Neuronal stem cell (in vitro differentiated cells): ENCODE measurements at places on chromosomes 1 and 21.
A peak's percentile ranks its signal among the peaks of the same experiment; 100 is the strongest.

DNA sequence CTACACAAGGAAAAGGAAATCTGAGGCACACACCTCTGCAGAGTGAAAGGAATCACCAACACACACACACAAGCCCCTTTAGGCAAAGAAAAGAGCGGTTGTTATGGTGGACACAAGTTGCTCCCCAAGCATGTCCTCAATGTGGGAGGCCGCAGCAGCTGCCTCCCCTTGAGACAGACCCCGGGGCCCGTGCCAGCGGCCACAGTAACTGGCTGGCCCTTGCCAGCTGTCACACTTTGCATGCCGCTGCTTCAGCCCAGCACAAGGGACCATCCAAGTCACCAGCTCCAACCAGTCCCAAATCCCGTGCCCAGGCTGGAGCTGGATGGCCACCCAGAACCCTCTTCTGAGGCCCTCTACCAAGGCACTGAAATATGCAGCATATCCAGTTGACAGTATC lies 2.9 kb upstream of the OLIG1 start:
- no peak overlapping the region for H3K4me3 ChIP-seq
- peaks cover 5% of the 10 kb centered on the region for H3K4me1 ChIP-seq
- no peak overlapping the region for H3K27ac ChIP-seq
- H3K27me3 ChIP-seq, result peaks cover 26% of the 10 kb centered on the region

DNA sequence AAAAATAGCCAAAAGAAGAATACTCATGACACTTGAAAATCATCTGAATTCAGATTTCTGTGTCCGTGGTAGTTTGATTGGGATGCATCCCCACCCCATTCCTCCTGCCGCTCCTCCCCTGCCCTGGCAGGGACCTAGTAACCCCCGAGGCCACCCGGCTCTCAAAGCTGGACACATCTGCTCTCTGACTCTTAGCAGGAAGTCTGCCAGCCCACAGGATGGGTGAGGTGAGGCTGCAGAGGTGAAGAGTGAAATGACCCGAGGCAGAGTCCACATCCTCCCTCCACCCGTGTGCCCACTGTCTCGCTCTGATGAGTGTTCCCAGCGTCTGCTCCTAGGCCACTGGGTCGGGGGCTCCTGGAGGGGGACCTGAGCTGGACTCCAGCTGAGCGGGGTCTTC lies 308.5 kb upstream of the VAMP3 start:
- H3K27me3 ChIP-seq, result no peaks in the 10 kb centered on the region
- no peaks in the 10 kb centered on the region for H3K4me1 ChIP-seq
- no peak overlapping the region for H3K27ac ChIP-seq
- H3K4me3 ChIP-seq, result no peak overlapping the region

DNA sequence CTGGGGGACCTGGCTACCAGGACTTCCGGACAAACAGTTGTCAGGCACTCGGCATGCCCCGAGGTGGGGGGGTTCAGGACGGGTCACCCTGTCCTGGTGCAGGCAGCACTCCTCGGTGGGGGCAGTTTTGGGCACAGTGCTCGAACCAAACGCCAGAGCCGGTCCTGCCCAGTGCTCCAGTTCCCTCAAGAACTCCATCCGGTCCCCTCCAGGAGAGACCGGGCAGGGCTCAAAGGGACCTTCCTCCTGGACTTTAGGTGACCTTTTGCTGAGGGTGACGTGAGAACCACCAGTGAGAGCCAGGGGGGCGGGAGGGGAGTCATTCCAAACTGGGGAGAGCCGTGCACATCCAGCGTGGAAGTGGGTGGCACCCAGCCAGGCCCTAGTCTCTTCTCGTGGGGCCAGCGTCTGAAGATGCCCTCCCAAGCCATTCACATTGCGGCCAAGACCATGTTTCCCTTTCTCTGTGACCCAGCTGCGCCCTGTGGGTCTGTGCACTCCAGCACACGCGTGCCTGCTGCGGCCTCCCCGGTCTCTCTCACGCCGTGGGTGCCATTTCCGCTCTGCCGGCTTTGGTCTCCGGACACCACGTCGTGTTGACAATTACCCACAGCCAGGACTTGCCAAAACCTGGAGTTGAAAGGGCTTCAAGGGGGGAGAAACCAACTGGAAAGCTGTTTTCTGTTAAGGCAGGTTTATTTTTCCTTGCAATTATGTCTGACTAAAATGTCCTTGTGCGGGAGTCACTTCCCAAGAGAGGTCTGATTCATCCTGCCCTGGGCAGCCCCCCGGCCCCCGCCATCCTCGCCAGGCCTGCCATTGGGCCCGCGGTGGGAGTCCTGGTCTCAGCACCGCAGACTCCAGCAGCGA lies 178.8 kb upstream of the ARHGEF16 start:
- H3K27ac ChIP-seq, result no peak overlapping the region
- peaks cover 9% of the 10 kb centered on the region for H3K4me1 ChIP-seq
- no peak for DNase-seq
- no peak overlapping the region for H3K4me3 ChIP-seq

- H3K27ac ChIP-seq, result no peak overlapping the region
- H3K4me1 ChIP-seq, result peaks cover 17% of the 10 kb centered on the region
- no peak overlapping the region for H3K4me3 ChIP-seq
- DNase-seq, result no peak
Measured at GRCh38 chr1:93686504-93687250, 5.0 kb upstream of the BCAR3 start.

GRCh38 chr1:32992489-32993323 lies 28.1 kb upstream of the RNF19B start:
- H3K27me3 ChIP-seq, result no peaks in the 10 kb centered on the region
- H3K4me1 ChIP-seq, result peaks cover 9% of the 10 kb centered on the region
- no peak for DNase-seq
- H3K36me3 ChIP-seq, result no peaks in the 10 kb centered on the region

- no peak overlapping the region for H3K27ac ChIP-seq
- no peak for DNase-seq
- no peaks in the 10 kb centered on the region for H3K27me3 ChIP-seq
Measured at GRCh38 chr1:174074757-174075156, 52.6 kb upstream of the RC3H1 start.

DNA sequence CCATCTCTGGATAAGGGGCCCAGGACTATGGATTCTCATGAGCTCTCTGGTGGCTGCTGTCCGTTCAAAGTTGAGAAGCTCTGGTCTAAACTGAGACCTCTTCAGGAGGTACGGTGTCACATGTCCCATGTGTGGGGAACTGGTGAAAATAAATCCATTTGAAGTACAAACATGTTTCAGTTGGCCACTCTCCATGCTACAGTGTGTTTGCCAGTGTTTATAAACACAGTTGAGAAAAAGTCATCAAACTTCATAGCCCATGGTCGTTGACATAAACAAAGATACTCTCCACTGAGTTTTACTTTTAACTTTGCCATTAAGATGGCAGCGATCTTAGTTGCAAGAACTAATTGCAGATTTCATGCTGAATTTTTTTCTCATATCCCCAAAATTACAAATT lies 72.8 kb downstream of the PSMG1 start:
- no peaks in the 10 kb centered on the region for H3K27me3 ChIP-seq
- H3K27ac ChIP-seq, result no peak overlapping the region
- DNase-seq, result no peak

DNA sequence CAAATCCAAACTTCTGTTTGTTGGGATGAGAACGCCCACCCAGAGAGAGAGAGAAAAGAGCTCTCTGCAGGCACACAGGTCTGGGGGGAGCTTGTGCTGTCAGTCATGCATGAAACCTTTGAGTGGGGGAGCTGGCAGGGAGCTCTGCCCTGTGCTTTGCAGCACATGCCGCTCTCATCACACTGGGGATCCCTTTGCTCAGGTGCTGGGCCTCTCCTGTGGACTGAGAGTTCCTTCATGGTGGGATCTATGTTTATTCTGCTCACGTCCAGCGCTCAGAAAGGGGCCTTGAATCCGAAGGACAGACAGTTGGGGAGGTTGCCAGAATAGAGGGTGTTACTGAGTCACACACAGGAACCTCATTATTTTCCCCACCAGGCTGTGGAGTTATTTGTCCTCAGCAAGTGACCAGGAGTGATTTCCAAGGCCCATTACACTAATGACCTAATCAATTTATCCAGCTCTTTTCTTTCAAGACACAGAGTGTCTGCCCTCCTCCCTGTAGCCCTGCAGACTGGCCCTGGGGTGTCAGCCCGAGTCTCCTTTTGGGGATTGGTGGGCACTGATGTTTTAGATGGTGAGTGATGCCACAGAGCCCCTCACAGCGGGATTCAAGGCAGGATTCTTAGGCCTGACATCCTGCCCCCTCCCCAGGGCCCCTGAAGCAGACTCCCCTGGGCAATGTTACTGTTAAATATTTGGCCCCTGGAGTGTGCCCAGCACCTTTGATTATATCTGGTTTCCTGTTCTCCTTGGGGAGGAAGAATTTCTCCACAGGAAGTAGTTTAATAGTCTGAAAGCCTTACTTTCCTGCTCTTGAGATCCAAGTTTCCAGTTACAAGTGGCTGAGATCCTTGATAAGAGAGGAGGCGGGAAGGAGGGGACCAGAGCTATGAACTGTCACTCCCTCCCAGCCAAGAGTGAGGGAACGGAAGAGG lies 22.3 kb downstream of the MYBPH start:
- no peaks in the 10 kb centered on the region for H3K27me3 ChIP-seq
- H3K27ac ChIP-seq, result peak overlapping the region; percentile 75
- peak; percentile 24 for DNase-seq
- H3K36me3 ChIP-seq, result no peaks in the 10 kb centered on the region

DNA sequence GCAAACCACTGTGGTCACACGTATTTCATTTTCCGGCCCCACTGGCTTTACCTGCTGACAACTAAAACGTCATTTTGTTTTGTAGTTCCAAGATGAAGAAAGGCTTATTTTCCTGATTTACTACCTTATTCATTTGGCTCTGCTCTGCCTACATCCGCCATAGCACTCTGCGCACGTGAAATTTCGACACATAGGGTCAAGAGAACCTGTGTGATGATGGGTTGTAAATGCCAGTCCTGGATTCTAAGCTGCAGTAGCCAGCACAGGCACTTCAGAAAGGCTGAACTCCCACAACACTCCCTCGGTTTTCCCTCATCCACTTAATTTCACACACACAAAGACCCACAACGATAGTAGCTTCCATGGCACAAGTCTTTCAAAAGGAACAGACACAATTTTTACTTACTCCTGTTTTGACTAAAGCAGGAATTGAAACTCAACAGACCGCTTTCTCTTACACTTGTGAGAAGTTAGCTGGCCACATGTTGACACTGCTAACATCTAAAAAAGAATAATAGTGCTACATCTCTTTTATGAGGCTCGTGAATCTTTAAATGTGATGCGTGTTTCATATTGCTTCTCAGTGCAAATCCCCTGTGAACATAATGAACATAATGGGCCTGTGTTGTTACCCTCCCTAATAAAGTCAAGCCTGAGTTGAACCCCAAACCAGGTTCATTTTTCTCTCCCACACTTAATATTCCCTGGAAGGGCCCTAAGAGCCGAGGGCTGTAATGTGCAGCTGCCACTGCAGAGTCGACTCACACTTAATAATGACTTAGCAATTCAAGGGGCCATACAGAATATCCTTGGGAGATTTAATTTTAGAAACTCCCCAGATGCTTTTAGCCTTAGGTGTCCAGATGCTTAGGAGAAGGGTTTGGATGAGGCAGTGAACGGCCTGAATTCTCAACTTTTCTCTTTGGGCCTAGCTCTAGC lies 1.5 kb upstream of the RUNX1 start:
- H3K27me3 ChIP-seq, result no peaks in the 10 kb centered on the region
- H3K4me3 ChIP-seq, result no peak overlapping the region
- DNase-seq, result no peak
- no peaks in the 10 kb centered on the region for H3K4me1 ChIP-seq

- peaks cover 68% of the 10 kb centered on the region for H3K36me3 ChIP-seq
- no peak overlapping the region for H3K27ac ChIP-seq
- no peaks in the 10 kb centered on the region for H3K27me3 ChIP-seq
- no peak for DNase-seq
Measured at GRCh38 chr1:53273526-53273925, 35.2 kb upstream of the MAGOH start.

DNA sequence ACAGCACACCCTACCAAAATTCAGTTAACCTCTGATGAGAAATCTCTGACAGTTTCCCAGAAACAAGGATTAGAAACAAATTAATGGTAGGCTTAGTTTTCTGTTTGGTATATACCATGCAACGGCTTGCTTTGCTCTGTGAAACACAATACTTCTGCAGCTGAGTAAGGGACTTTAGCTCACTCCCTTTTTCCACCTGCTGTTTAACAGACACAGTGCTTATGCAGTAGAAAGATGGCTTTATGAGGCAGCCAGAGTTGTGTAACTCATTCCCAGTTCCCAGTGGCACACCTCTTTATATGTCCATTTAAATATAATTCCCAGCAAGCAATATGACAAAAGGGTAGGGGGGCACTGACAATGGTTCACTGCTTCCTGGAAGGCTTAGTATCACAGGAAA lies 124.0 kb downstream of the PIGK start:
- DNase-seq, result no peak
- no peaks in the 10 kb centered on the region for H3K27me3 ChIP-seq
- no peak overlapping the region for H3K27ac ChIP-seq
- H3K4me1 ChIP-seq, result peaks cover 1% of the 10 kb centered on the region

- no peaks in the 10 kb centered on the region for H3K36me3 ChIP-seq
- H3K27ac ChIP-seq, result no peak overlapping the region
- H3K4me3 ChIP-seq, result no peak overlapping the region
- DNase-seq, result no peak
Measured at GRCh38 chr1:78688697-78689096, 39.1 kb downstream of the IFI44 start.

DNA sequence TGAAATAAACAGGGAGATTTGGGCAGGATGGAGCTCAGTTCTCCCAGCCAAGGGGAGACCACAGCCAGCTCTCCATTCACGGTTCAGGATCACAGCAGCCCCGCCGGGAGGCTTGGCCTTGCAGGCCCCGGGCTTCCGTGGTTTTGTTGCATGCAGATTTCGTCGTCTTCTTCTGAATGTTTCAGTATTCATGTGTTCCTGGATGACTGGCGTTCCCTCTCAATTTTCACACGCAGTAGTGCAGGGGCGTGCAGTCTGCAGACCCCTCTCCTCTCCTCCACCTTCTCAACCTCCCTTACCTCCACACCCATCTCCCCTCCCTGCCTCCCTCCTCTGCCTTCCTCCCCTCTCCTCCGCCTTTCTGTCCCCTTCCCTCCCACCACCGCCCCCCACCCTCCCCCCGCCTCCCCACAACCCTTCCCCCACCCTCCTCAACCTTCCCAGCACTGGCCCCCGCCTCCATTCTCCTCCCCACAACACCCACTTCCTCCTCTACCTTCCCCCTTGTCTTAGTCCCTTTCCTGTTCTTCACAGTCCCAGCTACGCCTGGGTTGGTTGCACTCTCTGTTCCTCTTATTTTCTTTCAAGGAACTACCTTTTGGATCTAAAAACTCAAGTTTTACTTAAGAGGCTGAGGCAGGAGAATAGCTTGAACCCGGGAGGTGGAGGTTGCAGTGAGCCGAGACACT lies 8.4 kb upstream of the SLC19A1 start:
- no peak for DNase-seq
- no peak overlapping the region for H3K4me3 ChIP-seq
- no peak overlapping the region for H3K27ac ChIP-seq
- no peaks in the 10 kb centered on the region for H3K36me3 ChIP-seq
- peaks cover 12% of the 10 kb centered on the region for H3K4me1 ChIP-seq

- H3K4me1 ChIP-seq, result peaks cover 11% of the 10 kb centered on the region
- no peak overlapping the region for H3K4me3 ChIP-seq
- DNase-seq, result no peak
- H3K27me3 ChIP-seq, result peaks cover 2% of the 10 kb centered on the region
- H3K27ac ChIP-seq, result no peak overlapping the region
Measured at GRCh38 chr21:44005593-44005992, 6.5 kb upstream of the TRAPPC10 start.
